ENCODE measurements at places on chromosomes 6 and 20. TPM values are rescaled to one million over a fixed set of nuclear protein-coding genes. Genes with fewer than 3 reads are reported as not detected.

Gene EPB41L1
- not detected for total RNA-seq

Gene ID4
- total RNA-seq: not detected

Gene POLR3F
- 10.4 TPM for total RNA-seq

Gene RTF2
- 120 TPM for total RNA-seq

Gene ELOVL5
- 121 TPM for total RNA-seq

Gene SLC32A1
- not detected for total RNA-seq

Gene THEMIS
- total RNA-seq: 48.1 TPM

Gene SPATS1
- not detected for total RNA-seq

Gene SYCP2
- total RNA-seq: 8.5 TPM

Data from T-helper 2 cell treated with Interferon-gamma antibody and Interleukin-4, amounts not matched to agents 100 ng/mL and 5 ng/mL, for 36 hours (primary cell).